Memory B cell (primary cell): ENCODE measurements at places on chromosomes 12 and 14.

GRCh38 chr14:79334272-79334671 is 877.0 kb downstream of the DIO2 start:
- no peak for DNase-seq

- no peak for DNase-seq
Measured at GRCh38 chr14:76582447-76582846, 178.8 kb upstream of the VASH1 start.

DNA sequence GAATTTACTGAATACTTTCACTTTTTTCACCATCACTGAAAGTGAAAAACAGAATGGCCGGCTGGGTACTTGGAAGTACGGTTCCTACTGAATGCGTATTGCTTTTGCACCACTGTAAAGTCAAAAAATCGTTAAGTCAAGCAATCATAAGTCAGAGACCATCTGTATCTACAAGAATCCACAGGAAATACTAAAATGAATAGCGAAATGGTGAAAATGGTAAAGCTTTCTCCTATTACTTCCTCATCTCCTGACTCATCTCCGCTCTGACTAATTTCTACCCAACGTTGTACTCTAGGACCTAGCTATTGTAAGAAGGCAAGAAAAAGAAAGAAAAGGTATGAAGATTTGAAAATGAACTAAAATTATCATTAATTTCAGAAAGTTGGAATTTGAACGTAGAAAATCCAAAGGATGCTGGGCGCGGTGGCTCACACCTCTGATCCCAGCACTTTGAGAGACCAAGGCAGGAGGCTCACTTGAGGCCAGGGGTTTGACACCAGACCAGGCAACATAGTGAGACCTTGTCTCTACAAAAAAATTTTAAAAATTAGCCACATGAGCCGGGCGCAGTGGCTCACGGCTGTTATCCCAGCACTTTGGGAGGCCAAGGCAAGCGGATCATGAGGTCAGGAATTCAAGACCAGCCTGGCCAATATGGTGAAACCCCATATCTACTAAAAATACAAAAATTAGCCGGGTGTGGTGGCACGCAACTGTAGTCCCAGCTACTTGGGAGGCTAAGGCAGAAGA is 5.3 kb upstream of the CDCA4 start:
- no peak for DNase-seq

DNA sequence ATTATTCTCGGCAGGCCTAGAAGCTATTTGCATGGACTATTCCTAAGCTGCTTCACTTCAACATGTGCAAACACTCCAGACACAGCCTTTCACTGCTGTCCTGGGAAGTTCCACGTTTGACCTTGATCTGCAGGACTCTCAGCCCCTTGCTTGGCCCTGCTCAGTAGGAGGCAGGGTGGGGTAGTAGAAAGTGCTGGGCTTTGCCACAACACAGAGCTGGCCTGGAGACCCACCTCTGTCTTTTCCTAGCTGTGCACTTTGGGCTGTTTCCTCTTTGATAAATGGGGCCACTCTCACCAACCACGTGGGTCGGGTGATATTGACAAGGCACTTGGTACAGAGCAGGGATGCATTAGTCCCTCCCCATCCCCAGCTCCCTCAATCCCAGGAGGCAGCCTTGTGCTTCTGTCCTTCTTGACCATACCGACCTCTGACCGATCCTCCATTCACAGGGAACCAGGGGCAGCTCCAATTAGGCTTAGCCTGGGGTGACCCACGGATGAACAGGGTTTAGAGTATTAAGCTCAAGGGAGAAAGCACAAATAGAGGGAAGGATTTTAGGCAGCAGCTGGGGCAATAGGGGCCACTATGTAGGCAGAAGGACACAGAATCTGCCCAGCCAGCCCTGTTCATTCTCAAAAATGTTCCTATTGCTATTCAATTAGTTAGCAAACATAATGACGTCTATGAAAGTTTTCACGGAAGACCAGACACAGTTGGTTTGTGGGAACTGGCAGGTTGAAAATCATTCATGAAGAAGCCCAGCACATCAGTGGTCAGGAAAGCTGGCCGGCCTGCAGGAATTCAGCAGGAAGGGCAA is 63.3 kb downstream of the SYNE3 start:
- DNase-seq: no peak

GRCh38 chr12:46107591-46107990 is 117.2 kb upstream of the SCAF11 start:
- DNase-seq: no peak

DNA sequence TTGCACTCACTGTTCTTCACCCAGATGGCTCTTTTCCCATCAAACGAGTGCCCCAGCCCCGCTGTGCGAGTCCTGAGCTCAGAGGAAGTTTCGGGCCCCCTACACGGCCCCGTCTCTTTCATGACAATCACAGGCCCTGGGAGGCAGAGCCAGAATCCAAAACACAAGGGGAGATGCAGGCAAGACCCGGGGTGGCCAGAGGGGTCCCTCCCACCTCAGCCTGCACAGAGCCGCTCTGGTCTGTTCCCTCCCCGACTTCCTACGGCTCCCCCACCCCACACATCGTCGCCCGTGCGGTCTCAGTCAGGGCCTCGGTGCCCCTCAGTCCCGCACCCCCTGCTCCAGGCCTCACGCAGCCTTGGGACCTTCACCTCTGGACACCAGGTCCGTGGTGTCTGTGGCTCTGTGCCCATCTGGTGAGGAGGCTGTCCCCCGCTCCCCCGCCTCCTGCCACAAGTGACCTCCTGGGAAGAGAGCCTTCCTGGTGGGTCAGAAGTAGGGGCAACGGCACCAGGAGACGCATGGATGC is 8.9 kb downstream of the GPR132 start:
- no peak for DNase-seq

DNA sequence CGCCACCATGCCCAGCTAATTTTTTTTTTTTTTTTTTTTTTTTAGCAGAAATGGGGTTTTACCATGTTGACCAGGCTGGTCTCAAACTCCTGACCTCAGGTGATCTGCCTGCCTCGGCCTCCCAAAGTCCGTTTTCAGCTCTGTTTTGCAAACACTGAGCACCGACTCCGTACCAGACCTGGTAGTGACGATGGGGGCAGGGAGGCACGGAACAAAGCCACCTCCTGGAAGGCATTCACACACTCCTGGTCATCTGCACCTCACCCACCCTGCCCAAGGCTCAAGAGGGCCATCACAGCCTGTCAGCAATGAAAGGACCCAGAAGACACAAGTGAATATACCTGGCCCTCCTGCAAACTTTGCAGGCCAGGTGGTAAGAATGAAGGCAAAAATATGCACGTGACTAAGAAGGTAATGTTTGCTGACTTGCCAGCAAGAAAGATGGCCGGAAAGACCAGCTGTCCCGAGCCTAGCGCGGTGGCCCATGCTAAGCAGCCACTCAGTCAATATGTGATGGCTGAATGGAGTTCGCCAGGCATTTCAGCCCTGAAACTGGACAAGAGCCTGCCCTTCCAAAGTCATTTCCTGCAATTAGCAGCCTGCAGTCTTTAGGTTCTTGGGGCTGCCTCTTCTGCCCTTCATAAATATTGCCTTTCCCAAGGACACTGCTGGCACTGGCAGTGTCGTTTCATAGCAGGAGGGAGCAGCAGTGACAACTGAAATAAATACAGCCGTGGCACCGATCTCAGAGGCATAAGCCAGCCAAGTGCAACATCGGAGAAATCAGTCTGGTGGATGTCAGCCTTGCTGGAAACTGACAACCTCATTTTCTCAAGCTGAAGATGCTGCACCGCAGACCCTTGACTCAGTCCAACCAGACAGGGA is 17.6 kb downstream of the MMAB start:
- no peak for DNase-seq

DNA sequence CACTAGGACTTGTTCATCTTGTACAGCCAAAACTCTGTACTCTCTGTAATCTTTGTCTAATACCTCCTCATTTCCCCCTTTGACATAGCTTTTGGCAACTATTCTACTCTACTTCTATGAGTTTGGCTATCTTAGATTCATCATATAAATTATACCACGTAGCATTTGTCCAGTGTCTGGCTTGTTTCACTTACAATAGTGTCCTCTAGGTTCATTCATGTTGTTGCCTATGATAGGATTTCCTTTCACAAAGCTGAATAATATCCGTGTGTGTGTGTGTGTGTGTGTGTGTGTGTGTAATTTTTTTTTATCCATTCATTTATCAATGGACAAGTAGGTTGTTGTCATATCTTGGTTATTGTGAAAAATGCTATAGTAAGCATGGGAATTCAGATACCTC is 209.5 kb downstream of the KCNC2 start:
- DNase-seq: no peak

DNA sequence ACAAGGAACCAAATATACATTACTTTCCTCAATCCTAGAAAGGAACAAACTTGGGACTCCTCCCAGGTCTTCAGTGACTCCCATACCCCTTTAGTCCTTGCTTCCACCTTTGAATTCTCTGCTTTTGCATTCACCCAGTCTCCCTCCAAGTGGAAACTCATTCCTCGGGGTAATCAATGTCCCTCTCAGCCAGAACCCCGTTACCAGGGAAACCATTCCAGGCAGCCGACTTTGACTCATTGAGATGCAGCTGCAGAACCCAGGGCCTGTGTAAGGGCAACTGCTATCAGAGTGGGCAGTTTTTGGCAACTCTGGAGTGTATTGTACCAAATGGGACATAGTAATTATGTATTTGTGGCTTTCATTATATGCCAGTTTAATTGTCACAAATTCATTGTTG is 186.2 kb downstream of the NRXN3 start:
- DNase-seq: no peak

DNA sequence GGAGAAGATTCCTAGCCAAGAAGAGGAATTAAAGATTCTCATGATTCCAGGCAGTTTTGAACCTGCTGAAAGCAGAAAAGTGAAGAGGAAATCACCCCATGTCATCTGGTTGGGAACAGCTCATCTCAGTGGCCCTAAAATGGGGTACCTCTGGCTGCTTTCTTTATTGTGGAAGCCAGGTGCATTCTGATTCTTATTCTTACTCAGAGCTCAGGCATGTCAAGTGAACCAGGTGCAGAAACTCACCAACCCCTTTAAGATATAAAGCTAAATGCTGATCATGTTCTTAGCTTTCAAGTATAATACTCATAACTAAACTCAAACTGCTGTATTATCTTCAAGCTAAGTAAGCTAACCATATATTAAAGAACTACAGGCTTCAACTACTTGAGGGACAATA is 253.9 kb upstream of the ARID2 start:
- no peak for DNase-seq

DNA sequence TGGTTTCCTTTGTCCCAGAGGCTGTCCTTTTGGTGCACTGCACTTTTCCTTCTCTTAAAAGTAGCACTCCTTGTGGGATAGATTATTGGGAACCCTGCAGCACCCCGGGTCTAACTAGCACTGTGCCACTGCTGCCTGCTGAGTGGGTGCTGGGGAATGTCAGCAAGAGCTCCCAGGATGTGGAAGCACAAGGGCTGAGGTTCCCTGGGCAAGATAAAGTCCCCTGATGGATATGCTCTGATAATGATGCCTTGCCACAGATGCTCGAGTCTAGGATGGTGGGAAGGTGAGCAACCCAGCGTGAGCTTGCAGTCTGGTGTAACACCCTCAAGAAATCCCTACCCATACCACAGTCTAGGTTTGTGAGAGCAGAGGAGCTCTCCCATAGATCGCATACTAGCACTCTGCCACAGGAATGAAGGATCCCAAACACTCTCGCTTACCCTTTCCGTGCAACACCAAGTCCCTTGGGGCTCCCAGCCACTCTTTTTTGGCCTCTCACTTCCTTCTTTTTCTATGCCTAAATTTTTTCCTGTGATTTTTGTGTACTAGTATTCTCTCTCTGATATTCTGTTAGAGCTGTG is 32.6 kb downstream of the USP15 start:
- no peak for DNase-seq

DNA sequence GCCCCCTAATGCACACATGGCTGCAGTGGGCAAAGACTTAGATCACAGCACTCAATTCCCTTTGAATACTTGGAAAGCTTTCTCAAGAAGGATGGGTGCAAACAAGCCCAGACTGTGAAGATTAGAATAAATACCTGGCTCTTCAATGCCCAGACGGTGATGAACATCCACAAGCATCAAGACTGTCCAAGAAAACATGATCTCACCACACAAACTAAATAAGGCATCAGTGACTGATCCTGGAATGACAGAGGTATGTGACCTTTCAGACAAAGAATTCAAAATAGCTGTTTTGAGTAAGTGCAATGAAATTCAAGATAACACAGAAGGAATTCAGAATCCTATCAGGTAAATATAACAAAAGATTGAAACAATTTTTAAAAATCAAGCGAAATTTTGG is 43.8 kb upstream of the ZDHHC17 start:
- DNase-seq: no peak

GRCh38 chr12:101746661-101747060 is 7.4 kb upstream of the SYCP3 start:
- no peak for DNase-seq

DNA sequence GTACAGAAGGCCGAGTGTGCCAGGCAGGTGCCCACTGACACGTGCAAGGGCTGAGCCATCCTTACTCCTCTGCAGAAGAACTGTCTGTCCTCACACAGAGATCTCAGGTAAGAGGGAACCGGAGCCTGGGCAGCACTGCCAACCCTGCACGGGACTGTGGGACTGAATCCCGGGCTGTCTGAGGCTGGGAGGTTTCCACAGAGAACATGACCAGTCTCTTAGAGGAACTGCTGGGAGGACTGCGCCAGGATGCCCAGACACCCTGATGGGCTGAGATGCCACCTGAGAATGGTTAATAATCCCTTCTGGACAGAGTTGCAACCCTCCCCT is 302.9 kb upstream of the SFSWAP start:
- no peak for DNase-seq

DNA sequence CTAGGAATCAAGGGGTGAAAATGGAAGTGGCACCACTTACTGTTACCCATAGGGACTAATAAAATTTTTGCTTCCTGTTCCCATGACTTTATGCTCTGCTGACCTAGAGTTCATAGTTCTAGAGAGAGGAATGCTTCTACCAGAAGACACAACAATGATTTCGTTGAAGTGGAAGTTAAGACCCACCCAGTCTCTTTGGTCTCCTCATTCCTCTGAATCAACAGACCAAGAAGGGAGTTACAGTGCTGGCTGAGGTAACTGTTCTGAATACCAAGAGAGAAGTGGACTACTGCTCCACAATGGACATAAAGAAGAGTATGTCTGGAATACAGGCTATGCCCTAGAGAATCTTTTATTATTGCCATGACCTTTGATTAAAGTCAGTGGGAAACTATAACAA is 23.5 kb upstream of the DYRK2 start:
- DNase-seq: no peak

GRCh38 chr14:58918066-58918738 is 270.3 kb upstream of the DAAM1 start:
- DNase-seq: no peak

DNA sequence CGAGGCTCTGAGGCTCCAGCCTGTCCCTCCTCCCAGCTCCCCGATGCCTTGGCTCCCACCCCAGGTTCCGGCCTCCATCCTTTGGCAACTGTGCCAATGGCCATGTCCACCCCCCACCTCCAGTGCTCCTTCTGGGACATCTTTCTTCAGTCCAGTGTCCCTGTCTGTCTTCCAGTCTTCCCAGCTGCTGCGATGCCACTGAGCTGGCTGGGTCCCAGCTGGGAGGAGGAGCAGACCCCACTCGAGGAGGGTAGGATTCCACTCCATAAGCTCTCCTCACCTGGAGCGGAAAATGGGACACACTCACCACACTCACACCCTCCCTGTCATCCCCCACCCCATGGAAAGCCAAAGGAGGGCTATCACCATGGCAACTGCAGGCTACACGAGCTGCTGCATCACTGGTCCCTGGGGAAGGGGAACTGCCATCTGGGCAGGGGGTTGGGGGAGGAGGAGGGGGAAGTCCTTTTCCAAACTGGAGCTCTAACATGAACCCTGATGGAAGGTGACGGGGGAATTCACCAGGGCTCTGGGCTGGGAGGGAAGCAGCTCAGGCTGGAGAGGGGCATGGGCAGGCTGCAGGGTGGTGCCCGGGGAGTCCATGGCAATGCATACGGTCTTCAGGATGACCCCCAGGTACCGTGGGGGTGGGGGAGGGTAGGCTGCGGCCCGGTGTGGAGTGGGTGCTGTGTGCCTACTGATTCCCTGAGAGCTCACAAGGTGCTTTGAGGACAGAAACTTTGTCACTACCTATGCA is 94.3 kb downstream of the LRRC74A start:
- DNase-seq: no peak
